Amygdala (tissue), 56 donors: ENCODE measurements at places on chromosomes 11 and 22.

GRCh38 chr11:11982975-11983374, 25.5 kb downstream of the DKK3 start:
- no peak for DNase-seq

- DNase-seq = no peak
Observed at GRCh38 chr11:66007201-66007634, 4.6 kb upstream of the CST6 start.

GRCh38 chr11:108698844-108699642, 34.2 kb downstream of the DDX10 start:
- no peak for DNase-seq

DNA sequence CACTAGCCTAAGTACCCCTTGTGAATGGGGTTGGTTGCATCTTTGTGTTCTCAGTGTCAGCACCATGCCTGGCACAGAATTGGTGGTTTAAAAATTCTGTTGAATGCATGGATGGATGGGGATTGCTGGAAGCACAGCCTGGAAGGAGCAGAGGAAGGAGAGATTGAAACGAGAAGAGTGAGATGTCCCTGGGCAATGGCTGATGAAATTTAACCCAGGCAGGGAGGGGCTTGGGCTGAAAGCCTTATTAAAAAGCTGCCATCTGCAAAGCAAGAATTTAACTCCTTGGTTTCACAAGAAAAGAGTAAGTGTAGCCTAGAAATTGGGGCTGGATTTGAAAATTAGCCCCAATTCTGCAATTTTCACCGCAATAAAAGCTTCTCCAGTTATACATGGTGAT, 126.7 kb downstream of the TEAD1 start:
- DNase-seq = no peak

DNA sequence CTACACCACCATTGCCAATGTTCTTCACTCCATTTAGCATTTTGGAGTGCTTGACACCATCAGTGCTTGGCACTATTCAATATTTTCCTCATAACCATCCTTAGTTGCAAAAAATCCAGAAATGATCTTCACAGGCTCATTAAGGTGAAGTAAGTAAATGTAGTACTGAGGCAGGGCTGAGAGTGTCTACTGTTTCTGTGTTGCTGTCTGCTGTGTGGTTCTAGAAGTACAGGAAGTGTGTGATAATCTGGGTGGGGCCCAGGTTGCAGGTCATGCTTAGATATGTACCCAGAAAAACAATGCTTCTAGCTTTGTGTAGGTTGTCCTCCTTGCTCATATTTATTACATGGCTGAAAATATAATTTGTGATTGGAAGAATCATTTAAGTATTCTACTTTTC, 411.8 kb upstream of the CCDC179 start:
- DNase-seq = no peak

GRCh38 chr11:123132881-123133280, 62.2 kb downstream of the CLMP start:
- no peak for DNase-seq

DNA sequence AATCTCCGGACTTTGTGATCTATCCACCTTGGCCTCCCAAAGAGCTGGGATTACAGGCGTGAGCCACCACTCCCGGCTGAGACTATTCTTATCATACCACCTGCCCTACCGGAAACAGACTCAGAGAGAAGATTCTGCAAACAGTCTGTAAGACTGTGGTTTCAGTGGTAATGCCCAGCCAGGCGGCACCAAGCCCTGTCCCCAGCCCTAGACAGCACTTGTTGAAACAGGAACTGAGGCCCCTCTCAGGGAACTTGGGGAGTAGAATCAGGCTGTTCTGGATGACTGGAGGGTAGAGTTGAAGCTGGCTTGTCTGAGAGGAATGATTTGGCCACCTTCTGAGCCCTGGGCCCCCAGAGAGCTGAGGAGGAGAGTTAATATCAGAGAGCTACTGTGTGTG, 1.3 kb upstream of the INSC start:
- DNase-seq = no peak

GRCh38 chr22:44925465-44926123, 84.2 kb downstream of the PHF21B start:
- no peak for DNase-seq

- DNase-seq = no peak
Observed at GRCh38 chr11:26948881-26949280, 45.0 kb upstream of the FIBIN start.

DNA sequence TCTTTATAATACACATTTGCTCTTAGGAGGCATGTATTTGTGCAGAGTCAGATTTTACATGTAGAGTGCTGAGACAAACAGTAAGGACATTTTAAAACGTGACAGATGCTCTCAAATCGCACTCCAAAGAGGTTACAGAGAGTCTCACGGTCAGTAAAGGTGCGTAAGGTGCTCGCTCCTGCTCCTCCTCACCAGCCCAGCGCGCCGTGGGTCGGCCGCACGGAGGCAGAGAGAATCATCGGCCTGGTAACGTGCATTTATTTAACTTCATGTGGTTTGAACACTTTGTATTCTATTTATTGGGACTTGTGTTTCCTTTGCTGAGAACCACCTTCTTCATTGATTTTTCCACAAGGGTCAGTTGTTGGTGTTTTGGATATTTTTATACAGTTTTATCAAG, 900.1 kb downstream of the BRD1 start:
- no peak for DNase-seq

GRCh38 chr11:65431451-65432099, 9.0 kb downstream of the NEAT1 start:
- DNase-seq = no peak

DNA sequence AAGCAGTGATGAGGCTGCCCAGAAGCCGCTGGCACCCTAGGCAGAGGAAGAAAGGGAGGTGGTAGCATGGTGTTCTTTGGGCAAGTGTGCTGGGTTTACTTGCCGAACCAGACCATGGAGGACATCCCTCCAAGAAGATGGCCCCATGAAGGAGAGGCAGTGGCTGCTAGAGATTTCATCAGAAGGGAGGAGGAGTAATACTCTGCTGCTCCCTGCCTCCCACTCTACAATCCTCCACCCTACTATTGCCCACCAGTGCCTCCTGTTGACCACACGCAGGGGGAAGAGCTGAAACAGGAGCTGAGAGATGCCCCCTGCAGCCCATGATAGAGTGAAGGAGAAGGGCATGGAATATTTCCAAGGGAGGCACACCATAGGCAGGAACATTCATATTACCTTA, 51.0 kb upstream of the PRSS23 start:
- no peak for DNase-seq

DNA sequence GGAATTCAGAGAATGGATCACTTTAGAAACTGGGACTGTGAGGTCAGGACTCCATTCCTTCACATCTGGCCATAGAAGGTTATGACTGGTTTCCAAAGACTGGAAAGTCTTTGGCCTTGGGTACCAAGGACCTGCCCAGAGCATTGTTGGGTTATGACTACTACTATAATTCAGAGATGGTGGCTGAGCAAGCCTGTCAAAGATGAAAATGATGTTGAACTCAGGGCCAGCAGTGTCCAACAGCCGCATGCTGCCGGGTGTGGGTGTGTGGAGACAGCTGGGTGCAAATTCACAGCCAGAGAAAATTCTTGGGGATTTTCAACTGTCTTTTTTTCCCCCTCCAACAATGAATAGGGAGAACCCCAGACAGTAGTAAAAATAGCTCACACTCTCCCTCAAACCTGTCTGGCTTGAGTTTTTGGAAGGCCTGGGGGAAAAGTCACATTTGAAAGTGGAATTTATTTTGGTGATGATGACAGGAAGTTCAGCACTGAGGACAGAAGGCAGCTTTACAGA, 166.8 kb upstream of the NCAM1 start:
- no peak for DNase-seq

- DNase-seq = no peak
Observed at GRCh38 chr11:81495699-81496292, 1237.9 kb downstream of the FAM181B start.

GRCh38 chr11:84790849-84791427, 836.2 kb downstream of the DLG2 start:
- DNase-seq = no peak

GRCh38 chr11:60917267-60917666, 3.3 kb downstream of the TMEM109 start:
- no peak for DNase-seq

DNA sequence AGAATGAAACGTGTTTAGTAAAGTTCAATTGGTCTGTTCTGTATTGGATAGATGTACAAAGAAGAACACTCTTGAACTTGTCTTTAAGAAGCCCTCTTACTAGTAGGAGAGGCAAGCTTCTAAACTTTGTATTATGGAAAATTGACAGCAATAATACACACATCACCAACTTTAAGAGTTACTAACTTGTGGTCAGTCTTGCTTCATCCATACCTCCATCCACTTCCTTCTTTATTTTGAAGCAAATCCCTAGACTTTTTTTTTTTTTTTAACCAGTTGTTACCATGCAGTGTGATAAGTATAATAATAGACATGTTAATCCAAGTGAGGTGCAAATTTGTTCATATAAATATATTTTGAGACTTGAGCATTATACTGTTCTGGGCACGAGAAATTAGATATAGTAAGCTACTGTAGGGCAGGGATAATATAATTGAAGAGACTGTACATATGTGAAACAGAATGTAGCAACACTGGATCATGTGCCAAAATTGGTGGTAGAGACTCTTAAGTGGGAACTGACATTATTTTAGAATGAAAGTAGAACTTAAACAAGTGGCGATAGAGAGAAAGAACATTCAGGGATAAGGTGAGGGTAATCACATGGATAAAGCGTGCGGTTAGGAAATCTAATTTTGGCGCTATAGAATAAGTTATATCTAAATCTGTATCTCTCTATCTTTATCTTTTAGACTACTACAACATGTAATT, 6.5 kb downstream of the FAR1 start:
- no peak for DNase-seq

DNA sequence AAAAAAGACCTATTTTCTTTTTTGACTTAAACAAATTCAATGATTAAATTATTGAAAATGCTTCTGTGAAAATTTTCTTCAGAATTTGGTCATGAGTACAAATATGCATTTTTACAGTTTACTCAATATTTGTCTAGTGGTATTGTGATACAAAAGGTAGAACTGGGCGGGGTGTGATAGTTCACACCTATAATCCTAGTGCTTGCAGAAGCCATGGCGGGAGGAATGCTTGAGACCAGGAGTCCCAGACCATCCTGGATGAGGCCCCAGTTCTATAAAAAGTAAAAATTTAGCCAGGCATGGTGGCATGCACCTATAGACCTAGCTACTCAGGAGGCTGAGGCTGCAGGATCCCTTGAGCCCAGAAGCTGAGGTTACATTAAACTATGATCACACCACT, 90.6 kb downstream of the ARHGAP42 start:
- DNase-seq = no peak

DNA sequence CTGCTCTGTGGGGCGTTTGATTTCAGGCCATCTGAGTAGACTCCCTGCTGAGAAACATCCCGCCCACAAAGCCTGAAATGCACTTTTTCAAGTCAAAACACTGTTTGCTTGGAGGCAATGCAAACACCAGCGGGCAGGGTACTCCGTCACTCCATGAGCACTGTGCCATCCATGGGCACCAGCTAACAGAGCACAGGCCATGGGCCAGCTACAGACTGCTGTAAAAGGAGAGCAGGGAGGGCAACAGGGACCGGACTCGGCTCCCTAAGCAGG, 16.6 kb upstream of the EFCAB6 start:
- no peak for DNase-seq

DNA sequence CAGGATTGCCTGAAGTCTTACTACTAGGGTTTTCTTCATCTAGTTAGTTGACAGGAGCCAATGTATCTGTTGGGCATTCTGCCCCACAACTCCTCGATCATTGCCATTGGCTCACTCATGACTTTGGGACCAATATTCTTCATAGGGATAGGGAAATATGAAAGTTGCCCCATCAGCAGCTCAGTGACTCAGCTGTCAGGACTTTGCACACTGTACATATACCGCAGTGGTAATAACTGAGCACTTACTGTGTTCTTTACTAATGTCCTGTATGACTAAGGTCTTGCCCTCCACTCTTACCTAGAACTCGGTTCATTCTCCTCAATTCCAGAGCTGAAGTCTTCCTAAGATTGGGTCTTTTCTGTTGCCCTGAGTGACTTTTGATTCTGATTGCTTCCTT, 46.8 kb upstream of the PGR start:
- DNase-seq = no peak

DNA sequence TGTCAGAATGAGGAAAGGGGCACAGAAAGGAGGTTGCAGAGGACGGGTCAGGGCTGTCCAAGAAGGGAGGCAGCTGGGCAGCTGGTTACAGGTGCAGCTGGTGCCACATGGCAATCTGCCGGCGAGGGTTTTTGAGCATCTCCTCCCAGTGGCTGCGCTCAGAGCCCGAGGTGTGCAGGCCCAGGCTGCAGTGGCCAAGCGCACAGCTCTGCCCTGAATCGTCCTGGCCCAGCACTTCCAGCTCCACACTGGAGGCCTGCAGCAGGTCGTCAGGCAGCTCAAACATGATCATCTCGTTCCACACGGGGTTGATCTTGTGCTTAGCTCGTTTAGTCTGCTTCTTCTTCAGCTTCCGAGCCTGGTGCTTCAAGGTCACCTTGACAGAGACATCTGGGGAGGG, 42.2 kb downstream of the SYT13 start:
- no peak for DNase-seq

DNA sequence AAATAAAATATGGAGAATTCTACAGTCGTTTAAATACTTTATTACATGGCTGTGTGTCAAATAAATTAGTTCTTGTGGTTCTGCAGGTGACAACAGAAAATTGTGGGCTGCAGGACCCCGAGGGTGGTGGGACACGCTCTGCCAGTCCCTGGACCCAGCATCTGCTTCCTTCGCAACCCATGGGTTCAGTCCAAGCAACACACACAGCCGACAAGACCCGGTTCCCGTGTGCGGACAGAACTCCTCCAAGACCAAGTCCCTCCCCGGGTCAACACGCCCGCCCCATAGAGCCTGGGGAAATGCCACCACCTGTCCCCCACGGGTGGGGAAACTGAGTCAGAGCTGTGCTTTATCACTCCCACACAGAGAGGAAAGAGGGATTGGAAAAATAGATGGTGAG, 238.9 kb downstream of the BRD1 start:
- DNase-seq = no peak

GRCh38 chr22:23193882-23194281, 13.6 kb downstream of the BCR start:
- no peak for DNase-seq

DNA sequence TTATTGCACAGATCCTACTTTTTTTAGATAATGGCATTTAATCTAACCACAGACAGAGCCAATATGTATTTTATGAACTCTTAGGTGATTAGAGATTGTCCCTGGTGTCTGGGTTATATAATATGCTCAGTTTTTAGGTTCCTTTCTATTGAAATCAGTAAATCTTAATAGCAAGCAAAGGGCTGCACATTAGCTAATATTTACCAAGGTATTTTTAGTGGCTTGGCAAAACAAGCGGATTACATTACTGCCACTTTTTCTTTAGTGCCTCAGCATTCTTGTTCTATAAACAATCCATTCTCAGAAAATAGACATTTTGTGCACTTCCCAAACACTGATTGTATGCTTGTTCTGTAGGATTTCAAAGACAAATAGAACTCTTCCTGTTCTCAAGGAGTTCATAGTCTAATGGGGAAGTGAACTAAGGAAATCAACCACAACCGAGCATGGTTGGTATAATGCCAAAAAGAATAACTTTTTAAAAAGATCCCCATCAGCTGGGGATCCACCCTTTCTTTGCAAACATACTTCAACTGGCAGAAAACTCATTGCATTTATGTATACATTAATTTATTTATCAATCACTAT, 23.8 kb downstream of the KCNJ1 start:
- DNase-seq = no peak
